Activated CD4-positive, alpha-beta T cell treated with anti-CD3 and anti-CD28 coated beads, Interleukin-10, Interleukin-2, amounts not matched to agents 100 ng/mL and 50 ng/mL, durations not matched to agents 16 hours and 8 hours (primary cell): ENCODE measurements at places on chromosomes 2 and 18.

- no peak for DNase-seq
Observed at GRCh38 chr2:29443151-29443550, 327.9 kb downstream of the CLIP4 start.

DNA sequence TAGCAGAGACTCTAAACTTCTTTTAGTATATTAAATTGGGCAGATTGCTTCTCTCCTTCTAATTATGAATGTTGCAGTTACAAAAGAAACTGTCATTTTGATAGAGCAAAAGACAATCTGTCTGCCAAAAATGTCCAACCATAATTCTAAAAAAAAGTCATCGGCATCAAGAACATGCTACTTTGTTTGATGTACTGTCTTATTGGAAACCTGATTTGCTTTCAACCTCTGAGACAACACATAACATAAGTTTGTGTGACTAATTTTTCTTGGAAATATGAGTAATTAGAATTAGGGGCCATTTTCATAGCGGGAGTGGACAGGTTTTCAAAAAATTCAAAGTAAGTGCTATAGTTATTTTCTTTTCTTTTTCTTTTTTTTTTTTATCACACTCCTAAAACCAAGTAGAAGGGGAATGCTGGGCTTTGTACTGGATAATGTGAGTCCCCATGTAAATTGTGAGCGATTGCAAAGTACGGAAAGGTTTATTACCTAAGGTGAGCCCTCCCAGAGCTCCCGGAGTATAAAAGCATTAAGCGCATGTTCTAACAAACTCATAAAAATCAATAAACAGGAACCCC is 59.1 kb downstream of the ZEB2 start:
- DNase-seq: peak; percentile 34

GRCh38 chr18:64803471-64803870 is 654.6 kb upstream of the LINC00305 start:
- no peak for DNase-seq

GRCh38 chr2:172693037-172693436 is 42.6 kb upstream of the RAPGEF4 start:
- peak; percentile 35 for DNase-seq

DNA sequence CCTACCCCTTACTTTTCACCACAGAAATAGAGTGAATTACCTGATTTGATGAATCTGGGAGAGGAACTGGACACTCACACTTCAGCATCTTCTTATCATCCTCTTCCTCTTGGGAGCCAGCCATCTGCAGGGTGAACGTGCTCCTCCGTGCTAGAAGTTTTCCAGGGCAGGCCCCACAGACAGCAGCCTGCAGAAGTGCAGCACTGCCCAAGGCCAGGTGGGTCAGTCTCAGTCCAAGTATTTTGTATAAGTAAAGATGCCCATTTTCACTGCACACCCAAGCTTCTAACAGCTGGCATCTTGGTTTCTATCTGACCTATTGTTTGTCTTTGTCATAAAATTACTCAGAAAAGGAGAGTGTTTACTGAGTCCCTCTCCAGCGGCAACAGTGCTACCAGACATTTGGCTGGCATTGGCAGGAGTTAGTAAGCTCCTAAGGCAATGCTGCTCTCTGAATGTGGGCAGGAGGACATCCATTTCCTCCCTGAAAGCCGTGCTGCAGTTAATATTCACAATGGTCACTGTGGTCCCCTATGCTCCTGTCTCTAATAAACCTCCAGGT is 222.6 kb upstream of the CTAGE1 start:
- no peak for DNase-seq

GRCh38 chr2:655626-656025 is 21.6 kb downstream of the TMEM18 start:
- no peak for DNase-seq

GRCh38 chr2:118123561-118124232 is 35.4 kb downstream of the INSIG2 start:
- DNase-seq: no peak

- DNase-seq: peak; percentile 16
Observed at GRCh38 chr18:12686100-12686499, 16.4 kb downstream of the CEP76 start.

DNA sequence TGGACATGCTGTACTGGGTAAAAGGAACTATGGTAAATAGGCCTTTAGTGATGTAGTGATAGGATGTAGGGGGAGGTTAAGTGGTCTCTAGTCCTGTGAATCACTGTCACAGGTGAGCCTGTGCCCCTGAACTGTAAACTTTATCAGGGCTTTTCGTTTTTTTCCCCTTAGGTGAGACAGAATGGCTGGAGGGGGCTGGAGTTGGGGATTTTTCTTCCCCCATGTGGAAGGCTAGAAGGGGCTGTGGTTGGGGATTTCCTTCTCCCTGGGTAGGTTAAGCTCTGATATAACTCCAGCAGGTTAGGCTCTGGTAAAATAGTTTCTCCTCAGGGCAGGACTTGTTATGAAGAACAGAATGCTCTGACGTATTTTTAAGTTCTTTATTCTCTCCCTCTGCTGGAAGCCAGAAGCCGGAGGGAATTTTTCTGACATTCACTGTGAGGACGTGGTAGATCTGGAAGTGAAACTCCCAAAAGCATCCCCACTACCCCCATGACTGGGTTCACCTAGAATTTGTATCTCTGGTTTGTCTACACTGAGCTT is 28.5 kb downstream of the PIKFYVE start:
- no peak for DNase-seq

DNA sequence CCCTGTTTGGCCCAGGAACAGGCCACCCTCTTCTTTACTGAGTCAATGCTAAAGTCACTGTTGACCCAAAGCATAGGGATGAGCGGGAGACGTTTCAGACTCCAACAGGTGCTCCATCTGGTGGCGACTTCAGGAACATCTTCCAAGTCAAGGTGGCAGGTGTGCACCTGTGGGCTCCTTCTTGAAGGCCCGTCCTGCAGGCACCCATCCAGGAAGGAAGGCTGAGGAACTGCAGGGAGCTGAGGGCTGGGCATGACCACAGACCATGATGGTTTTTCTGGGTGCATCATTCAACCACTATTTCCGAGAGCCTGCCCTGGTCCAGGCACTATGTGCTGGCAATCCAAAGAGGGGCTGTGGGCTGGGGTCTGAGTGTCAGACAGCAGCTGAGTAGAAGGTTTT is 142.8 kb downstream of the NDUFA10 start:
- peak; percentile 48 for DNase-seq

DNA sequence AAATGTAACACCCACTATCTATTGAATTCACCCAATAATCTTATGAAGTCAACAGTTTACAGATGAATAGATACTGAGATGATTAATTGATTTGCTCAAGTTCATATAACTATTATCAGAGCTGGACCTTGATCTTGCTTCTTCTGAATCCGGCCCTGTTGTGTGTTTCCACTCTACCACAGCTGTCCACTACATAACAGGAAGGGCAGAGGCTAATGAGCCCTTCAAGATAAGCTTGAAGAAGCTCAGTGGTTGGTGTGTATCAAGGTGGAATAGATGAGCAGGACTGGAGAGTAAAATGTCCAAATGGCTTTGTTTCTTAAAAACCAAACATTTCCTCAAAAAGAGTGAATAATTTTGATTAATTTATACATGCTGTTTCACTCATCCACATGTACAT is 56.4 kb upstream of the ITGB6 start:
- no peak for DNase-seq

GRCh38 chr18:52970686-52971085 is 630.7 kb downstream of the DCC start:
- no peak for DNase-seq

GRCh38 chr18:32351032-32351431 is 119.7 kb downstream of the GAREM1 start:
- no peak for DNase-seq

GRCh38 chr2:183125659-183126341 is 1.6 kb downstream of the NUP35 start:
- no peak for DNase-seq

DNA sequence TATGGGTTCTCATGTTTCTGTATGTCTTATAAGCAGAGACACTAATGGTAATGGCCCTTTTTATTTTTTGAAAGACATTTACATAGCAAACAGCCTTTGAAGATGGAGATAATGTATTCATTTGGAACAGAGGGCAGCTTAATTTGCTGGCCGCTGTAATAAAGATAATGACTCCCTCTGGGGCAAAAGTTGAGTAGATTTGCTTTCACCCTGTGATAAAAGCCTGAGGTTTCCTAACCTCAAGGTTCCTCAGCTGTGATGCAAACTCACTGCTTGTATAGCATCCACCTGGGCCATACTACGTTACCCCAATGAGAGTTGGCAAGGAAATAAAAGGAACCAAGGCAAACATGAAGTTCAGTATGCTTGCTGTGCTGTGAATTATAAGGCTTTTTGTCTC is 54.8 kb downstream of the TEX51 start:
- DNase-seq: no peak

DNA sequence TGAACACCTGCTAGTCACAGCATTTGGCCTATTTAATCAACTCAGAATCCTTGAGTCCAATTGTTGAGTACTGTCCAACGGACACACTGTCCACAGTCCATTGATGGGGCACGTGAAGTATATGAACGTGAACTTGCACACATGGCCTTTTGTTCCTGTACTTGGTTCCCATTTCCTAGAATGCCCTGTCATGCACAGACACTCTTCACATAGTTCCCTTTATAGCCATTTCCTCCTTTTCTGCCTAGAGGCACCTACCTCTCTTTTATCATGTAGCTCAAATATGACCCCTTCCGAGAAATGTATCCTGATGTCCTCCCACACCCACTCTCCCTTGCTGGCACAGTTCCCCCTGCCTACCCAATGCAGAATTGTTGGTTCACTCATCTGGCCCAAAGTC is 8.7 kb upstream of the CRYGA start:
- no peak for DNase-seq

GRCh38 chr2:105239924-105240323 is 1.6 kb upstream of the GPR45 start:
- no peak for DNase-seq

DNA sequence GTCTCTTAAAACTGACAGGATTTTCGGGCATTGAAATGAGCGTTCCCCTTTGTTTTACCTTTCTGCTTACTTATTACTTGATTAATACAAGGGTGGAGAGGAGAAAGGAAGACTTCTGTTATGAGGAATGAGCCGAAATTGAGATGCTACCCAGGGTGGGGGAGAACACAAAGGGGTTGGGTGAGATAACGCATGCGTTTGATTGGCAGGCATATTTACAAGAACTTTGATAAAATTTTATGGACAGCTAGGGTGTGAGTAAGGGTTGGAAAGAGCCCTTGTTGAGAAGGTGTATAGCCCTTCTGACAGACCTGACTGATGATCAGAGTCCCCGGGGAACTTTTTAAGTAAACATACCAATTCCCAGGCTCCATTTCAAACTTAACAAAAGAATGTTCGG is 1.8 kb downstream of the RNF138 start:
- DNase-seq: peak; percentile 31

DNA sequence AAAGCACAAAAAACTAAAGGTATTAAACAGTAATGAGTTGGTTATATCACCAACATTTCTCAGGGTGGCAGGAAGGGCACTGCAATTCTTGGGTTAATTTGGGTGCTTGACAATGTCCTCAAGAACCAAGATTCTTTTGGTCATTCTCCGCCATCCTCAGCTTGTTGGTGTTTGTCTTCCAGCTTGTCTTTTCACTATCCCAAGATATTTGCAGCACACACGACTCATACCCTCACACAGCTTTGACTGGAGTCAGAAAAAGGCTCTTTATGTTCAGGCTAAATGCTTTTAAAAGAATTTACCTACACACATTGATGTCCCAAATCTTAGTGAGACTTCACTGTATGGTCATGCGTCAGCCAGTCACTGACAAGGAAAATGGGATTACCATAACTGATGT is 12.5 kb downstream of the GREB1L start:
- DNase-seq: no peak

- peak; percentile 11 for DNase-seq
Observed at GRCh38 chr2:176781570-176782217, 430.9 kb upstream of the HNRNPA3 start.

DNA sequence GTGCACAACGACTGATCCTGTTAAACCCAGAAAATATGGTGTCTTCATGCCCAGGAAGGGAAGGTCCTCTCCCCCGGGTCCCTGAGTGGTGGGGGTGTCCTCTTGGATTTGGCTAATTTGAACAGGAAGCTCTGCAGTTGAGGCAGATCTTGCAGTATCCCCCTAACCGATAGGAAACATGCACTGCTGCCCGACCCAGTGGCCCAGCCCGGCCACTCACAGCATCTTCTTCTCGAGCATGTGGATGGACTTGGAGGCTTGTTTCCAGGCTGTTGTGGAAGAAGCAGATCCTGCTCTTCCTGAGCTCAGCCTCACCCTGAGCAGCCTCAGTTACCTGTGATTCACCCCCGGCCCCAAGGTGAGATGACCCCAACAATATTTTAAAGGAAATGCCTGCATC is 46.4 kb upstream of the ASB1 start:
- no peak for DNase-seq

- DNase-seq: no peak
Observed at GRCh38 chr2:224393157-224393872, 8.6 kb downstream of the FAM124B start.

GRCh38 chr2:204152616-204153015 is 216.1 kb downstream of the ICOS start:
- DNase-seq: no peak

DNA sequence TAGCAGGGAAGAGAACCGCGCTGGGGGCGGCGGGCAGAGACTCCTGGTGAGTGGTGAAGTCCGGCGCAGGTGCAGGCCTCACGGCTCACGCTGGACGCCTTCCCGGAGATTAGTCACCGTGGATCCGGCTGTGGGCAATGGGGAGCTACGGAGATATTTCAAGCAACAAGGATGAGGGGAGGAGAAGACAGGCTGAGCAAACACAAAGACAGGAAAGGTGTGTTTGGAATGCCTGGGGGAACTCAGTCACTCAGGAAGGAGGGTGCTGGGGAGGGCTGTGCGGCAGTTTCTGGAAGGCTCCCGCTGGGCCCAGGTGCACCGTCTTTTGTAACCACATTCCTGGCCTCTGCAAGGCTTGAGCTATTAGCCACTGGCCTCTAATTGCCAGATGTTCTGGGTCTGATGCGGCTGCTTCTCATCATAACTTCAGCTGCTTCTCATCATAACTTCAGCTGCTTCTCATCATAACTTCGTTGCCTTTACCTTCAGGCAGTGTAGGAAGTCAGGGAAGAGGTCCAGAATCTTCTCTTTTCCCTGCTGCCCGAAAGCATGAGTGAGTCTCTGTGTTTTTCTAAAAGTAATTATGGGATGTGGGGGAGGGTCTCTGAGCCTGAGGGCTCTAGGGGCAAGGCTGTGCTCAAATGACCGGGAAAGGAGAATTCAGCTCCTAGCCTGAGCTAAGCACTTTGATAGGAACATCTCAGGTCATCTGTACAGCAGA is 118.9 kb downstream of the PXDN start:
- no peak for DNase-seq

GRCh38 chr2:137231628-137232027 is 466.3 kb downstream of the THSD7B start:
- DNase-seq: no peak

- no peak for DNase-seq
Observed at GRCh38 chr2:177243073-177243472, 21.5 kb downstream of the NFE2L2 start.

- DNase-seq: no peak
Observed at GRCh38 chr18:48888773-48889080, 62.0 kb downstream of the SMAD7 start.

- no peak for DNase-seq
Observed at GRCh38 chr2:119421741-119422140, 9.9 kb upstream of the TMEM37 start.
